ENCODE measurements at places on chromosomes 1 and 21. TPM values are rescaled to one million over a fixed set of nuclear protein-coding genes. Genes with fewer than 3 reads are reported as not detected.
A peak's percentile ranks its signal among the peaks of the same experiment; 100 is the strongest.

DNA sequence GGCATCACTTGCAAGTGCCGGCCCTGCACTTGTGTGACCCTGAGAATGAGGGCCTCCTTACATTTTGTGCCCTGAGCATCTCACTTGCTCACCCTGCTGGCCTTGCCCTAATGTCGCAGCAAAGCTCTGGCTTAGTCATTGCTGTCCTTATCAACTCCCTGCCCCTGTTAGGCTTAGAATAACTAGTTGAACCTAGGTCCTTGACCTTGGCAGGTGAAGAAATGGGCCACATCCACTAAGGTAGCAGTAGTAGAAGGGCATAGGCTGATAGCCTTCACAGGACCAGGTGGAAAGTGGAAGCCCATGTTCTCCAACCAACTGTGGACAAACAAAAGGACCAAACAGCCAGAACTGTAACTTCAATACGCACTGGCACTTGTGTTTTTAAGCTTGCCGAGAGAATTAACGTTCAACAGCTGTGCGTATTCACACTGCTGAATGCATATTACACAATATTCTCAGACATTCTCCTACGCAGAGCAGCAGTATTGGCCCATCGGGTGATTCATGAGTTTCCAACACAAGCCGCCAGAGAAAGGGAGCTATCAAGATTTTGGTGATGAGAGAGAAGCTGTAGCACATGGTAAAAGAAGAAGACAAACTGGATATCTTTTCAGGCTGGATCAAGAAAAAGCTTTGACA, 27.7 kb upstream of the PTGFRN start:
- no peak for DNase-seq

DNA sequence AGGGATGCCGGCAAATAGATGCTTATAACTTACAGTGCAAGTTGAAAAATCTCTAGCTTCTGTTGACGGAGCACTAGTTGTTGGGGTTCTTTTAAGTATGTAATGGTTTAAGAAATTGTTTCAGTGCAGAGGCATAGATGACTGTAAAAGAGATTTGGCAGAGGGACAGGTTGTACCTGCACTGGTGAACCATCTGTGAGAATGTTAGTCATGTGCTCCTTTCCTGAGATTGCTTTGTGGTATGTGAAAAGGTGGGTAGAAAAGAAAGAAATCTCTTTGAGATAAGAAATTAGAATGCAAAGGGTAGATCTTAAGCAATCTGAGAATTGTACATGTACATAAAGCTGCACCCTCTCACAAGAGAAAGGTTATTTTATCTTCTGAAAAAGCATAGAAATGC, 19.4 kb downstream of the ZBTB37 start:
- no peak for DNase-seq

The CLDN8 gene
- 48.9 TPM for polyA plus RNA-seq

GRCh38 chr1:219374046-219374566, 200.4 kb downstream of the LYPLAL1 start:
- DNase-seq, result no peak

DNA sequence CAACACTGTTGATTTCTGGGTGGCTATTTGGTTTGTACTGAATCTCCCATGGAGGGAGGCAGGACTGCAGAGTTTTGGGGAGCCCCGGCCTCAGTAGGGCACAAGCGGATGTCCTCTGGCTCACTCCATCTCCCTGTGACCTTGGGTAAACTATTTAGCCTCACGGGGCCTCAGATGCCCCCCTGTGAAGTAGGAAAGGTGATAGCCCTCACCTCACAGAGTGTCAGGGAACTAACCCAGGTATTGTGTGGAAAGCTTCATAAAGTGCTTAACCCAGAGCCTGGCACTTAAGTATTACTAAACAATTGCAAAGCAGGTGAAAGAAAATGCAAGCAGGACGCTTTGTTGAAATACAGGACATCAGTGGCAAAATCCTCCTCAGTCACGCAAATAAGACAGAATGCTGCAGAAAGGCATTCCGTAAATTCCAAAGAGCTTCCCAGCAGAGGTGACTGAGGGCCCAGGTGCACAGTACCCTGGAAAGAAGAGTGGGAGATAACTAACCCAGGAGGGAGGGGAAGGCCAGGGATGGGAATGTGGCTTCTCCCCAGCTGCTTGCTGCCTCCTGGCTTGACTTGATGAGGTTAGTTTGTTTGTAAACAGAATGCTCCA, 436.3 kb downstream of the PRDM2 start:
- DNase-seq, result no peak

- no peak for DNase-seq
These were observed 217.9 kb downstream of the KCNH1 start for GRCh38 chr1:210915890-210916507.

GRCh38 chr1:59414406-59415133, 117.7 kb downstream of the FGGY start:
- no peak for DNase-seq

GRCh38 chr1:97563926-97564325, 356.9 kb downstream of the DPYD start:
- no peak for DNase-seq

- no peak for DNase-seq
These were observed 46.5 kb upstream of the LRRN2 start for GRCh38 chr1:204731985-204732575.

GRCh38 chr1:112995890-112996289, 39.9 kb upstream of the SLC16A1 start:
- DNase-seq, result no peak

- no peak for DNase-seq
These were observed 114.6 kb downstream of the ZBTB18 start for GRCh38 chr1:244165701-244166100.

The ATP6V1G3 gene
- 3.2 TPM for polyA plus RNA-seq

The OR2T3 gene
- not detected for polyA plus RNA-seq

GRCh38 chr1:198156111-198156744, 570 bp upstream of the NEK7 start:
- peak; percentile 81 for DNase-seq

DNA sequence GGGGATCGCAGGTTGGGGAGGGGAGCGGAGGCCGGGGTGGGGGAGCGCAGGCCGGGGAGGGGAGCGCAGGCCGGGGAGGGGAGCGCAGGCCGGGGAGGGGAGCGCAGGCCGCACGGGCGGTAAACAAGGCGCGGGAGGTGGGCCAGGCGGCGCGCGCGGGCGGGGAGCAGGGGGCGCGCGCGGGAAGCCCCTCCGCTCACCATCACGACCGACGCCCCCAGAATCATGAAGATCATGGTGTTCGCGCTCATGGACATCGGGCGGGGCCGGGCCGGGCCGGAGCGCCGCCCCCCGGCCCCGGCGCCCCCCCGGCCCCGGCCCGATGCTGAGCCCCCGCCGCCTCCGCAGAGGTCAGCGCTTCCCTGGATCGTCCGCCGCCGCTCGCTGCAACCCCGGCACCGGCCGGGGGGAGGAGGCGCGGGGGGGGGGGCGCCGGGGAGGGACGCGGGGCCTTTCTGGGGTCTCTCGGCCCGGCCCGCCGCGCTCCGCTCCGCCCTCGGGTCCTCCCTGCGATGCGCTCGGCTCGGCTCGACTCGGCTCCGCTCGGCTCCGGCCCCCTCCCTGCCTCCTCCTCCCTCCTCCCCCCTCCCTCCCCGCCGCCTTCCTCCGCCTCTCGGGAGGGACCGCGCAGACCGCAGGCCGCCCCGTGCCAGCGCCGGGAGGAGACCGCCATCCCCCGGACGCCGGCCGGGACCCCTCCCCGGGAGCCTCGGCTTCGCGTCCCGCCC, at the start of gene TMEM240:
TSS of gene TMEM240 (minus strand) at position 535 of the 728 bp plus-strand sequence. CDS start at position 257, 278 bp downstream.
- DNase-seq, result peak; percentile 74

DNA sequence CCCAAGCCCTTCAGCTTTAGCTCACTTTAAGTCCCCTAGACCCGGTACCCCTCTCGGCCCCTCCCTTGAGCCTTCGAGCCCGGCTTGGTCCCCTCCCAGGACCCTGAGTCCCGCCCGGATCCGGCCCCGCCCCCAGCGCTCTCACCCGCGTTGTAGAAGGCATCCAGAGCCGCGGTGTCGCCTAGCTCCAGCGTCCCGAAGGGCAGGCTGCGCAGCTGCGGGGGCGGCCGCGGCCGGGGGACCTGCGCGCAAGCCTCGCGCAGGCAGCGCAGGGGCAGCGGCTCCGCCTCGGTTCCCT, 699 bp downstream of the MAP3K6 start:
- peak; percentile 75 for DNase-seq

DNA sequence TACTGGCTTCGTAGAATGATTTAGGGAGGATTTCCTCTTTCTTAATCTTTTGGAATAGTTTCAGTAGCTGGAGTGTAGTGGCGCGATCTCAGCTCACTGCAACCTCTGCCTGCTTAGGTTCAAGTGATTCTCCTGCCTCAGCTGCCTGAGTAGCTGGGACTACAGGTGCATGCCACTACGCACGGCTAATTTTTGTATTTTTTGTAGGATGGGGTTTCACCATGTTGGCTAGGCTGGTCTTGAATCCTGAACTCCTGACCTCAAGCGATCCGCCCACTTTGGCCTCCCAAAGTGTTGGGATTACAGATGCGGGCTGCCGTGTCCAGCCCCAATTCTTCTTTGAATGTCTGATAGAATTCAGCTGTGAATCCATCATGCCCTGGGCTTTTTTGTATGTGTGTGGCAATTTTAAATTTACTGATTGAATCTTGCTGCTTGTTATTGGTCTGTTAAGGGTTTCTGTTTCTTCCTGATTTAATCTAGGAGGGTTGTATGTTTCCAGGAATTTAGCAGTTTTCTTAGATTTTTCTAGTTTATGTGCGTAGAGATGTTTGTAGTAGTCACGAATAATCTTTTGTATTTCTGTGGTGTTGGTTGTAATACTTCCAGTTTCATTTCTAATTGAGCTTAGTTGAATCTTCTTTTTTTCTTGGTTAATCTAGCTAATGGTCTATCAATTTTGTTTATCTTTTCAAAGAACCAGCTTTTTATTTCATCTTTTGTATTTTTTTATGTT, 15.3 kb downstream of the MAN1C1 start:
- no peak for DNase-seq

DNA sequence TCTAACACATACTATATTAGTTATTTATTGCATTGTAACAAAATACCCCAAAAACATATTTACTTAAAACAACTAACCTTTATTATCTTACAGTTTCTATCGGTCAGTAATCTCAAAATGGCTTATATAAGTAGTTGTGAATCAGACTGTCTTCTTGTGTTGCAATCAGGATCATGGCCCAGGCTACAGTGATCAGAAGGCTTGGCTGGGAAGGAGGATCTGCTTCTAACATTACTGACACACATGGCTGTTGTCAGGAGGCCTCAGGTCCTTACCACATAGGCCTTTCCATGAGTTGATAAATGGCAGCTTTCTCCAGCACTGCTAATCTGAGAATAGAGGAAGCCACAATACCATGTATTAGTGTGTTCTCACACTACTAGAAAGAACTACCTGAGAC, 33.7 kb downstream of the CFH start:
- no peak for DNase-seq

DNA sequence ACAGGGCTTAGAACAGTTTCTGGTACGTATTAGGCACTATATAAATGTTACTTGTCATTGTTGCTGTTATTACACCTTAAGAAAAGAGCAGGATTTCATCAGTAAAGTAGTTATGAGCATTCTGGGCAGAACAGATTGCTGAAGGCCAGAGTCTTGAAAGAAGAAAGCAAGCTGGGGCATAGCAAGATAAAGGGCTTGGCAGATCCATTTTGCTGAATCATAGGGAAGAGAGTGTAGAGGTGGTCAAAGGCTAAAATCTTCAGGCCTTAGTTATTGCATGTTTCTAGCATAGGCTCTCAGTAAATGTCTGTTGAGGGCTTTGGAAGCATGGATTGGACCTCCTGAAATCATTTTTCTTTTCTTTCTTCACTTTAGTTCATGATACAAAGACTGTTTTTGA, 67.5 kb downstream of the PLA2G4A start:
- no peak for DNase-seq

GRCh38 chr1:32536764-32537163, 2.5 kb upstream of the ZBTB8A start:
- DNase-seq, result no peak

DNA sequence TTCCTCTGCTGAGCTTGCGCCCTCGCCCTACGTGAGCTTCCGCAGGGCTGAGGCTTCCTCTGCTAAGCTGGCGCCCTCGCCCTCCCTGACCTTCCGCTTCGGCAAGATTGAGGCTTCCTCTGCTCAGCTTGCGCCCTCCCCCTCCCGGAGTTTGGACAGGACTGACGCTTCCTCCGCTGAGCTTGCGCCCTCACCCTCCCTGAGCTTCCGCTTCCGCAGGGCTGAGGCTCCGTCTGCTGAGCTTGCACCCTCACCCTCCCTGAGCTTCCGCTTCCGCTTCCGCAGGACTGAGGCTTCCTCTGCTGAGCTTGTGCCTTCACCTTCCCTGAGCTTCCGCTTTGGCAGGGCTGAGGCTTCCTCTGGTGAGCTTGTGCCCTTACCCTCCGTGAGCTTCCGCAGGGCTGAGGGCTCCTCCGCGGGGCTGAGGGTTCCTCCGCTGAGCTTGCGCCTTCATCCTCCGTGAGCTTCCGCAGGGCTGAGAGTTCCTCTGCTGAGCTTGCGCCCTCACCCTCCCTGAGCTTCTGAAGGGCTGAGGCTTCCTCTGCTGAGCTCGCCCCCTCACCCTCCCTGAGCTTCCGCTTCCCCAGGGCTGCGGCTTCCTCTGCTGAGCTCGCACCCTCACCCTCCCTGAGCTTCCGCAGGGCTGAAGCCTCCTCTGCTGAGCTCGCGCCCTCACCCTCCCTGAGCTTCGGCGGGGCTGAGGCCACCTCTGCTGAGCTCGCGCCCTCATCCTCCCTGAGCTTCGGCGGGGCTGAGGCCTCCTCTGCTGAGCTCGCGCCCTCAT, 753.6 kb upstream of the TPTE start:
- DNase-seq, result peak; percentile 1

GRCh38 chr1:61204528-61204927, 122.2 kb downstream of the NFIA start:
- DNase-seq, result no peak

The LIX1L gene
- 26.3 TPM for polyA plus RNA-seq

The SPATA46 gene
- 2.2 TPM for polyA plus RNA-seq

The CA6 gene
- polyA plus RNA-seq, result 0.12 TPM

- DNase-seq, result no peak
These were observed 16.2 kb upstream of the LRP8 start for GRCh38 chr1:53343831-53344668.

- no peak for DNase-seq
These were observed 46.8 kb upstream of the PPM1J start for GRCh38 chr1:112761714-112762480.

DNA sequence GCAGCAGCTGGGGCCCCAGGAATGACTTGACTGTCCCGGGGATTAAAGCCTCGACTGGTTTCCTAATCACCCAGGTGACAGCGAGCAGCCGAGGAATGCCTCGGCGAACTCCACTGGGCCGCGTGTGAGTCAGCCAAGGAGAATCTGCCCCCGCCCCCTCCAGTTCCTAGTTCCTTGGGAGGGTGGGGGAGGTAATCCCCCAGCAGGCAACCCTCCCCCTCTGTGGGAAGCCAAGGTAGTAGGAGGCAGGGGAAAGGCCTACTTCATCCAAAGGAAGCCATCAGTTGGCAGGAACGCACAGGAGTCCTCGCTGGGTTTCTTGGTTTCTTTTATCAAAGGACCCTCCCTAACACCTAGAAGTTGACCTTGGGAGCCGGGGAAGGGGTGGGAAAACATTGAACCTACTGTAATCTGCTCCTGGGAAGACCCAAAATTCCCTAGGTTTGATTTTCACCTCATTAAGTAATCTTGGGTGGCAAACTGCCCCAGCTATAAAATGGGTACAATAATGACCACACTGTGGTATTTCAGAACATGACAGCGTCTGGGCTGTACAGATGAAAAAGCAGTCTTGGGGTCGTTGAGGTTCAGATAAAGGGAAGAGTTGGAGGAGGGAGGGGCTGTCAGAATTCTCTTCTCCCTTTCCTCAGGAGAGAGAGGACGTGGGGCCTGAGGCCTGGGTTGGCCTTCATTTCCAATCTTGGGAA, 1.4 kb downstream of the TENT5B start:
- no peak for DNase-seq

The NMNAT2 gene
- polyA plus RNA-seq, result 4.2 TPM

The HLX gene
- 5.3 TPM for polyA plus RNA-seq

- no peak for DNase-seq
These were observed 76.0 kb upstream of the ATF3 start for GRCh38 chr1:212532469-212533147.
